ENCODE measurements at places on chromosomes 2 and 18.
A peak's percentile ranks its signal among the peaks of the same experiment; 100 is the strongest.

- DNase-seq: no peak
These were observed 58.8 kb downstream of the RPL37A start for GRCh38 chr2:216557413-216557812.

GRCh38 chr2:23418461-23418911, 33.5 kb downstream of the KLHL29 start:
- no peak for DNase-seq

GRCh38 chr18:48798334-48799245, 152.2 kb downstream of the SMAD7 start:
- no peak for DNase-seq

DNA sequence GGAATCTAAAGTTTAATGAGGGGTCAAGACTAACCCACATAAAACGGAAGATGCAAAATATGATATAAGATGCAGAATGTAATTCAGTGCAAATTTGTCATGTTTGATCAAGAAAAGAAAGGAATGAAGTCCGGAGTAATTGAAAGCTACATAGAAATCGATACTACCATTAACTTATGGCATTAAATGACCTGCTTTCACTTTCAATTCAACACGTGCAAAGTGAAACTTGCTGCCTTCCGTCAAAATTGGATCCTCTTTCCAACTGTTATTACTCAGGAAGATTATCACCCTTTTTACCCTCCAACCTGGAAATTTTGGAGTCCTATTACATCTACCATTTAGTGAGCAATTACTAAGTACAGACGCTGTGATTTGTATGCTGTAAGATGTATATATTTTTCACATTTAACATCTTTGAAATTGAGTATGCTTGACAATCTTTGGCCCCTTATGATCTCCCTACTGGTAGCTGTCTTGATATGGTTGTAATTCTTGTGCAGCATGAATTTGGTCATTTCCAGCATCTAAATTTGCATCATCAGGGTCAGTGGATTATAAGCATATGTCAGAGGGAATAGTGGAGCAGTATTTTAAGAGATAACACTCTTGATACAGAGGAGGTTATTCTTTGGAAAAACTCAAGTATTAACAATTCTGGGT, 18.6 kb downstream of the UNC80 start:
- peak; percentile 20 for DNase-seq

GRCh38 chr2:134035605-134036370, 218.1 kb upstream of the MGAT5 start:
- DNase-seq: no peak

DNA sequence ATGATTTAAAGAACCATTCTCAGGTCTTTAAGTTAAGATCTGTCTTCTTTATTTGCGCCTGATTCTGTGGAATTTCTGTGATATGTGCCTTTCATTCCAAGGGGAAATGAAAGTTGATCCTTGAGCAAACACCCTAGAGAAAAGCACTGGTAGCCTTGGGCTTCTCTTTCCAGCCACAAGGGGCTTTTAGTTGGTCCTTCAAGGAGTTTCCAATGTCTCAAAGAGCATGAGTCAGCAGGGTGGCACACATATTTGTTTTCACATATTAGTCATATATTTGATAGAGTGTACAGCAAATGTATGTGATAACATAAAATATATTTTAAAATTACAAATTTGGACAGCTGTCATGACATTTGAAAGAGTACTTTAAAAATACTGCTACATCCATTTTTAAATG, 339.5 kb downstream of the TXNL1 start:
- no peak for DNase-seq

DNA sequence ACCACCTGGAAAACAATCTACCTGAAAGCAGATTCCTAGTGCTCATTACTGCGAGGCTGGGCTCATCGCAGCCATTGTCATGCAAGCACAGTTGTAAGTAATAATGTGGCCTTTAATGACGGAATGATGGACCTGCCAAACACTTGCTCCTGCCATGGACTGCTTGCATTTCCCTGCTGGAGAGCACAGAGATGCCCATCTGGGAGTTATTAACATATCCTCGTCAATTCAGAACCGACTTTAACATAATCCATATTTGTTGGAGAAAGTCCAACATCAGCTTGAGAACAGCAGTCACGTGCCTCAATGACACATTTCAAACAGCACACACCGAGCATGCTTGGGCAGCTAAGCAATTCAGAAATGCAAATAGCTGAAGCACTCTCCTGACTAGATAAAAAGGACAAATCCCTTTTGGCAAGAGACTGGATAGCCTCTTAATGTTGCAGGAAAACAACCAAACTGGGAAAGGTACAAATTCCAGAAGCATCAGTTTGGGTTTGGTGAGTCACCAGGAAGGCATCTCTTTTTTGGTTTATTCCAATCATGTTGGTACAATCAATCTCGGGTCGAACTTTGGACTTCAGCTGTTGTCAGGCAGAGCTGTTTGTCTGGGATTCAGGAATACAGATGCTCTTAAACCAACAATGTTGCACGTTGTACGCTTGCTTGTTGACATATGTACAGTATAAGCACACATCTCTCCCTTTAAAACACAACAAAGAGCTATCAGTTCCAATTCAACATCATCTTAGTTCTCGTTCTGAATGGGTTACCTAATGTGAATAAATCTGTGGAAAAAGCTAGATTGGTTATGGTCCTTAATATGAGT, 395.8 kb downstream of the LNPK start:
- no peak for DNase-seq

DNA sequence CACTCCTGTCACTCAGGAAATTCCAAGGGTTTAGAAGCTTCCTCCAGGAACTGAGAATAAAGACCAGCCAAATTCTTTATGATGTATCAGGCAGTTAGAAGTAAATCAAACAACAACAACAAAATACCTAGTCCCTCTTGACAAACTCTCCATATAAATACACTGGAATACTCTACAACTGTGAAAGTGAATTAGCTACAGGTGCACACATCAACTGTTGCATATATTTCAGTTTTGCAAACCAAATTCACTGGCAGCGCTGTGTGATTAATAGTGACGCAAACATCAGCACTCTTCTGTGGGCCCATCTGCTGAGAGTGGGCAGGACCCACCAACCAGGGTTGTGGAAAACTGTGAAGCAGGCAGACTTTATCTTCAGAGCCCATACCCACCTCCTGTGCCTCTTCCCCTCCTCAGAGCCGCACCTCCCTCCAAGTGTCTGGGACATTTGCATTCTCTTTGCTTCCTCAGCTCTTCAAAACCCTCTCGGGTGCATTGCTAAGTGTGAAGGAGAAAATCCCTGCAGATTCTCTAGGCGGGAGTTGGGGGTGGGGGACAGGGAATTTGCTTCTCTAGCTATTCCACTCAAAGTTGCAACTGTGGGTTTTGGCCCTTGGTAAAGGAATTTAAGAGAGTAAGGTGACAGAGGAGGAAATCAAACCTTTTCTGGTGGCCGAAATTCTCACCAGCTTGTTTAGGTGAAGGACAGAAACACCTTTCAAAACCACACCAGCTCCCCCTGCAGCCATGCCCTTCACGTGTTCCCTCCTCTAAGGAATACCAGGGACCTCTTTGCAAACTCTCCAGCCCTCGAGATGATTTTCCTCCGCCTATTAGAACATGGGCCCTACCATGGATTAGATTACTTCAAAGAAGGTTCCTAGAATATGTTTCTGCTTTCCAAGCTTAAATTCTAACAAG, 119.3 kb downstream of the MRO start:
- no peak for DNase-seq

GRCh38 chr18:79935925-79936324, 15.5 kb downstream of the SLC66A2 start:
- no peak for DNase-seq

DNA sequence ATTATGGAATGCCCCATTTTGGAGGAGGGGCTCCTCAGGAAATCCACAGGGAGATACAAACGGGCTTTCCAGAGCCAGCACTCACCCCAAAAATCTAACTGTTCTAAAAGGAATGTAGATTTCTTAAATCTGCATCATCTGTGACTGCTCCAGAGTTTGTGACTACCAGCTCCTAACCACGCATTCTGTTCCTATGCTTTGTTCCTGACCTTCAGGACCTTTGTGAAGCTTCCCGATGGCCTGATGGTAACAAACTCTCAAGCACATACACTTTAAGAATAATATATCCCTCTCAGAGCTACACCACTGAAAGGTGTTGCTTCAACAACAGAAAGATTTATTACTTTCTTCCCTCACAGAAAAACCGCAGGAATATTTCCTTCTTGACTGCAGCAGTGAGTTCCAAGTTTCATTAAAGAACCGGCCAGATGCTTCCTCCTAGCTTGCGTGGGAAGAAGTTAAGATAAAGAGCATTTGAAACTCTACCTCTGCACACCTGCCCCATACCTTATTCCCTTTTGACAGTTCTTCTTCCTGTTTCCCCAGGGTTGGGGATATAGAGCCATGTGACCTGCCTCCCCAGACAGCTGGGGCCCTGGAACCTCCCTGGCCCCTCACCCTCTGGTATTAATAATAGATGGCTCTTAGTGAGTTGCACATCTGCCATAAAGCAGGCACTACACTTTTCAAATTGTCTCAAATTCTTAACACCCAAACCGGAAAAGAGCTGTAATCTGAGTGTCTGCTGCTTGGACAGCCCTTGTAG, 40.2 kb upstream of the EML4 start:
- no peak for DNase-seq

DNA sequence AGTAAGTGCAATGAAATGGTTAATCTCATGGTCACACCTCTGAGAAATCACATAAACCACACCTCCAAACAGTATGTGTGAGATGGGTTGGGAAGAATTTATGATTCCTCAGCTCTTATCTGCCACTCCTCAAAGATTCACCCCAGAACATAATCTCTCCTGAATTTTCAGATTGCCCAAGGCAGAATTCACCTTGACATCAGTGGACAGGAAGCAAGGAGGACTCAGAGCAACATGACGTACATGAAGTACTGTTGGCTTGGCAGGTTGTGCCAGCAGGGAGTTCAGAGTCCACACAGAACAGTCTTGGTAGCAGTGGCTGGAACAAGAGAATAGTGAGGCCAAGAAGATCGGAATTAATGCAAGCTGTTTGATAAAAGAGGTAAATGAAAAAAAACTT, 31.7 kb upstream of the CYBRD1 start:
- DNase-seq: no peak

- no peak for DNase-seq
These were observed 15.4 kb upstream of the FAM124B start for GRCh38 chr2:224417361-224417729.

DNA sequence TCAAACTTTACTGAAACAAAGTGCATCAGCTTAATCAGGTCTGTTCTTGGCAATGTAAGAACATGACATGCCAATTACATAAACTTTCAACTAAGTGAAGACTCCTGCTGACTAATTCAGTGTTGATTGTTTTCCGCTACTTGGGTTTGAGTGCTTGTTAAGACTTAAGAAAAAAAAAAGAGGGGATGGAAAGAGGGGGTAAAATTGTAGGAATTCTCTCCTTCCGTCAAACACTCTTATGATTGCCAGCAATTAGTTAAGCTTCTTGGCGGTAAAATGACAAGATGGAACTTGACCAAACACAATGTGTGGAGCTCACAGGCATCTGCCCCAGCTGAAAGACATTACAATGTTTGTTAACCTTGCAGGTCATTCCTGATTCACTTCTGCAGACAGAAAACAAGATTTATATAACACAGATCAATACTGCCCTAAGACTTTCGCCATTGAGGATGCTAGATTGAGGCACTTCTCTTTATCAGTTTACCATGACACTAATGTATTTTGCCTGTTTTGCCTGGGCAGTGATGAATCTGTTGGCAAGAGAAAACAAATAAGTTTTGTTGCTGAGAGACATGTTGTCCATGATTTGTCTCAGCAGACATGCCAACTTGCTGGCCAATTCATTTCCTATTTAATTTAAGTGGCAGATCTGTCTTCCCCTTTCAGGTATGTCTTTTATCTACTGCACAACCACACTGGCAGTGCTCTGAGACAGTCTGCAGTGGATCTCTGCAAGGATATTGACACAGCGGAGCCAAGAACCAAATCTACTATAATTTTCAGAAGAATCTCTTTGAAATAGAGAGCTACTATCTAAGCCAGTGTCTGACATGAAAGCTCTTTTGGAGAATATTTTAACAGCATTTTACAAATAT, 410.0 kb upstream of the KCNH7 start:
- no peak for DNase-seq

DNA sequence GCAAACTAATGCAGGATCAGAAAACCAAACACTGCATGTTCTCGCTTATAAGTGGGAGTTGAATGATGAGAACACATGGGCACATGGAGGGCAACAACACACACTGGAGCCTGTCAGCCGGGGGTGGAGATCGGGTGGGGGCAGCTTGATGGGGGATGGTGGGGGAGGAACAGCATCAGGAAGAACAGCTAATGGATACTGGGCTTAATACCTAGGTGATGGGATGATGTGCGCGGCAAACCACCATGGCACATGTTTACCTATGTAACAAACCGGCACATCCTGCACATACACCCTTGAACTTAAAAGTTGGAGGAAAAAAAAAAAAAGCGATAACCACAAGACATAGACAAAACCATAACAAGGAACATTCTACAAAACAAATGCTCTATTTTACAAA, 10.4 kb downstream of the CHMP3 start:
- DNase-seq: peak; percentile 13

DNA sequence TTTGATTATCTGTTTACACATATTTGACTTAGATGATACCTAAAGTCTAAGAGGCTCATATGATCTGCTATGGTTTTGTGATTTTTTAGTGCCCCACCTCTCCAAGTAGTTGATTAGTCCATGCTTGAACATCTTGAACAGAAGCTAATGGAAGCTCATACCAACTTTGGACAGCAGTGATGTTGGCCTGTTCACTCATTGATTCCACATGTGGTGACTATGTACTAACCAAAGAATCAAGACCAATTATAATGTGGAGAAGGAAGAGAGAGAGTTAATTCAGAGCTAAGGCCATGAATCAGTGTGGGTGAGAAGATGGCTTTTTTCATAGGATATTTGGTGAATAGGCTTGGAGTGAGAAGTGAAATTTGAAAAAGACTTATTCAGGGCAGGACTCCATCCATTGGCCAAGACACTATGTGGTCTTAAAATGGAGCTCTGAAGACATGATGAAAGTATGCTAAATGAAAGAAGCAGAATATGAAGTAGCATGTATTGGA, 178.3 kb upstream of the TWIST2 start:
- no peak for DNase-seq

- peak; percentile 72 for DNase-seq
These were observed 56.4 kb downstream of the ZFP36L2 start for GRCh38 chr2:43169987-43170386.

- DNase-seq: no peak
These were observed 37.1 kb downstream of the FOSL2 start for GRCh38 chr2:28429636-28430376.

GRCh38 chr2:240292035-240292574, 143.4 kb upstream of the GPC1 start:
- no peak for DNase-seq

- DNase-seq: no peak
These were observed 359.3 kb downstream of the IRS1 start for GRCh38 chr2:226440127-226440918.

Measured in CD4-positive, alpha-beta T cell treated with Interleukin-1 beta for 1 hour (primary cell).